Erythroblast (primary cell): ENCODE measurements at places on chromosomes 6 and 20.

- DNase-seq: no peak
Measured at GRCh38 chr6:162684961-162685360, 42.6 kb downstream of the PRKN start.

GRCh38 chr6:31349301-31349700, 7.7 kb downstream of the HLA-B start:
- no peak for DNase-seq

DNA sequence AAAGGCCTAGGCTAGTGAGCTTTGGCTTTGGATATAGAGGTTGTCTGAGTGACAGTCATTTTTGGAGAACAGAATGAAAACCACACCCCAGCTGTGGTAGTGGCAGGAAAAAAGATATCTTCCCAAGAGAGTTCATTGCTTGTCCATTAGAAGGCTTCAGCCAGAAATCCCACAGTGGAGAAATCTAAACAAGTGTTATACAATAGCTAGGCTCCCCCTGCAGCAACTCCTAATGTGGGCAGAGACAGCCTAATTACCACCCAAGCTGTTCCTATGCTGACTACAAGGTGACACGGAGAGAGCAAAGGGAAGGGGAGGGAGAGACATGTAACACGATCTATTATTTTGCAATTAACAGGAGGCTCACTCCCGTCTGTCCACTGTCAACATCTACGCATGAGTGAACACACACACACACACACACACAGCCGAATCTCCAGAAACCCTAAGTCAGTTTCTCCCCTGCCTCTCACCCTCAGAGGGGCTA, 147.5 kb upstream of the TCF21 start:
- no peak for DNase-seq

GRCh38 chr6:56714273-56714672, 71.6 kb upstream of the DST start:
- DNase-seq: no peak

DNA sequence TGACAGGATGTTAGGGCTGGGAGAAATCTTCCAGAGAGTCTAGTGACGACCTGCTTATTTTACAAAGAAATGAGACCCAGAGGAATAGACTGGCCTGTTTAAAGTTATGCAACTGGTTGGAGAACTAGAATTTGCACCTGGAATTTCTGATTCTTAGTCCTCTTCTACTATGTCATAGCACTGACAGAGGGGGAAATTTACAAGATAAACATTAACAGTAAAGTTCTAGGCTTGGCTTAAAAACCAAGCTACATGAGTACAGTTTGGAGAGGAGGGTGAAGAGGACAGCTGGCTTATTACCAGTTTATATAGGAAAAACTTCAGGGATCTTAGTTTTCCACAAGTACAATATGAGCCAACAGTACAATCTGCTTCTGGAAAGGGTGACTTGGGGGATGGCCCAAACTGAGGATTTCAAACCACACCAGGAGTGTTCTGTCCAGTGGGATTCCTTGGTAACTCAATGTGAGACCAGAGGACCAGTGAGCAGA, 269.6 kb downstream of the CD109 start:
- DNase-seq: no peak

DNA sequence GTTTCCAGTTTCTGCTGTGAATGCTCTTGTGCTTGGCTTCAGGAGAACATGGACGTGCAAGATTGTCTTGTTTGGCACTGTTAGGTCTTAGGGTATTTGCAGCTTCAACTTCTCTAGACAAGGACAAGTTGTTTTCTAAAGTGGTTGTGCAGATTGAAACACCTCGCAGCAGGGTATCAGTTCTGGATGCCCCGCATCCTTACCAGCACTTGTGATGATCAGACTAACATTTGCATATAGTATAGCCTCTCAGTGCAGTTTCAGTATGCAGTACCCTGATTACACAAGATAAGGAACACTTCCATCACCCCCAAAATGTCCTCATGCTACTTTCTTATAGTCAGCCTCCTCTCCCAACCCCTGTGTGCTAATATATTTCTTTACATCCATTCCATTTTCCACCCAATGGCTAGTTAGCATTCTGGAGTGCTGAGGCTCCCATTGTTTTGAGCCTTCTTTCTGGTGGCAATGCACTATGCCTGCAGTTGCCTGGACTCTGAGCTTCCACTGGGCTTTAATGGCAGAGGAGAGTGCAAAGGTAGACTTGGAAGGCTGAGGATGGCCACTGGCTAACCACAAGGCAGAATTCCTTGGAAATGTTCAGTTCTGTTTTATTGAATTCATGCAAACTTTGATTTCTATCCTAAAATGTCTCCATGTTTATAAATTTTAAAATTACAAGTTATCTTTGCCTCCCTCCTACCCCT, 35.4 kb downstream of the KIF3B start:
- no peak for DNase-seq

DNA sequence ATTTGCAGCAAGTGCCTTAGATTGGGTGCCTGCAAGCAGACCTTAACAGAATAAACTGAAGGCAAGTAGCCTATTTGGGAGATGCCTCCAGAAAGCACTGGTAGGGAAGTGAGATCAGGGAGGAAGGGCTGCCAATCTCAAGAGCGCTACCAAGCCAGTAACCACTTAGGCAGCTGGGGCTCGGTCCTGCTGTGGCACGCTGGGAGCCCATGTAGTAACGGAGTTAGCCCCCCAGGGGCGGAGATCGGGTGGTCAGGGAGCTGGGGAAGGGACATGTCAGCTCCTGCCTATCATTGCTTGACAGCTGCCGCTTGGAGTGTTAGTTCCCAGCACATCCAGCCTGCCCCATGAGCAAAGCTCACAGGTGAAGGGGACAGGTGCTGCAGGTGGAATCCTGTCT, 127.0 kb downstream of the CEBPB start:
- DNase-seq: no peak

DNA sequence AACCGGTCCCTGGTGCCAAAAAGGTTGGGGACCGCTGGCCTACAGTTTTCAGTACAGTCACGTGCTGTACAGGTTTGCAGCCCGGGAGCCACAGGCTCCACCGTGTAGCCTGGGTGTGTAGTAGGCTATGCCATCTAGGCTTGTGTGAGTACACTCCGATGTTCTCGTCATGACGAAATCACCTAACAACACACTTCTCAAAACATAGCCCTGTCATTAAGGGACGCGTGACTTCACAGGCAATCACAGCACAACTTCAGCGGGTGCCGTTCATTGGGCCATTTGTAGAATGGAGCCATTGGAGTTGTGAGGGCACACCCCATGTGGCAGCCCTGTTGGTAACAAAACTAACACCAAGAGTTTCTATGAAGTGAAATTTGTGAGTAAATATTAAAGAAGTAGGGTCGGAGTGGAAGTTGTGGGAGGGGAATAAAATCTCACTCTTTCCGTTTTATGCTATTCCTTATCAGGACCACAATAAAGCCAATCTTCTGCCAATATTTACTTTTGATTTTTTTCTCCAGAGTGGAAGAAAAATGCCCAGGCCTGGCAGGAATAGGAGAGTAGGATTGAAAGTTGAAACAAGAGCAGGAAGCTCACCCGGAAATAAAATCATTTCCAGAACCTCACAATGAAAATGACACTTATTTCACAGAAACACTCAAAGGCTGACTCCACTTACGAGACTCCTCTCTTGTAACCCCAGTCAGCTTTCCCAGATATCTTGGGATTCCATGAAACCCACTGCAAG, 63.7 kb upstream of the PTPN1 start:
- no peak for DNase-seq

GRCh38 chr6:96391776-96392360, 129.7 kb upstream of the UFL1 start:
- no peak for DNase-seq

DNA sequence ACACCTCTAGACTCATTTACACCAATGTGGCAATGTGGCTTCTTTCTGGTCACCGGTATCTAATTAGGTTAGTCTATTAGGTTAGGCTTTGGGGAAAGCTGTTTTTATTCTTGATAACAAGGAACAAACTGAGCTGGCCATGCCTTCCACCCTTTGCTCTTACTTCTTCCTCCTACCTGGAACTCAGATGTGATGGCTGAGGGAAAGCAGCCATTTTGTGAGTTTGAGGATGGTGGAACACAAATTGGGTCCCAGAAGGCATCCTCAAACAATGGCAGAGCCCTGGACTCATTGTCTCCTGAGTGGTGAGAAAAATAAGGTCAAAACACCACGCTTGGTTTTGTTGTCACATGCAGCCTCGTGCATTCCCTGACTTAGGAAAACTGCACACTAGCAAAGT, 7.7 kb downstream of the CDH4 start:
- no peak for DNase-seq

GRCh38 chr20:2866236-2866635, 7.0 kb upstream of the PTPRA start:
- no peak for DNase-seq

- no peak for DNase-seq
Measured at GRCh38 chr6:25623879-25624278, 28.1 kb upstream of the SCGN start.

GRCh38 chr6:6599468-6599873, 11.0 kb downstream of the LY86 start:
- no peak for DNase-seq

GRCh38 chr6:19852090-19852457, 14.9 kb downstream of the ID4 start:
- DNase-seq: no peak

- no peak for DNase-seq
Measured at GRCh38 chr6:100304575-100304974, 160.1 kb downstream of the SIM1 start.

GRCh38 chr6:130693944-130694343, 133.3 kb upstream of the SMLR1 start:
- no peak for DNase-seq

GRCh38 chr6:56486681-56487080, 156.0 kb downstream of the DST start:
- DNase-seq: no peak

- DNase-seq: no peak
Measured at GRCh38 chr6:4774296-4774695, 1.9 kb upstream of the CDYL start.

DNA sequence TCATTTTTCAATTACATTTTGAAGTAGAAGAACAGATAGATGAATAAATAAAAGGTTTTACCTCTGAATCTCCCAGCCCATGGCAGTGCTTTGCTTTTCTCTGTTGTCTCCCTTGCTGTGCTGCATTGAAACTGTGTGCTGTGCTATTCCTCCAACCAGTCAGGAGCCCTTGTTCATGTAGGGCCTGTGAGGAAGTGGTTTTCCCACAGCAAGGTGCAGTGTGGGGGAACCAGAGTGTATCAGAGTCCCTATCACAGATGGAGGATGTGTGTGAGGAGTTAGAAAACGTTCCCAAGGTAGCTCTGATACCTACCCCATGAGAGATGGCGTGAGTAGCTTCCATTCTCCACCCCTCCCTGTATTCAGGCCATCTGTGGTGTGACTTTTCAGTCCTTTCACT, 72.8 kb upstream of the RALGAPA2 start:
- DNase-seq: no peak

GRCh38 chr20:62570897-62571668, 71.2 kb upstream of the SLCO4A1 start:
- no peak for DNase-seq

DNA sequence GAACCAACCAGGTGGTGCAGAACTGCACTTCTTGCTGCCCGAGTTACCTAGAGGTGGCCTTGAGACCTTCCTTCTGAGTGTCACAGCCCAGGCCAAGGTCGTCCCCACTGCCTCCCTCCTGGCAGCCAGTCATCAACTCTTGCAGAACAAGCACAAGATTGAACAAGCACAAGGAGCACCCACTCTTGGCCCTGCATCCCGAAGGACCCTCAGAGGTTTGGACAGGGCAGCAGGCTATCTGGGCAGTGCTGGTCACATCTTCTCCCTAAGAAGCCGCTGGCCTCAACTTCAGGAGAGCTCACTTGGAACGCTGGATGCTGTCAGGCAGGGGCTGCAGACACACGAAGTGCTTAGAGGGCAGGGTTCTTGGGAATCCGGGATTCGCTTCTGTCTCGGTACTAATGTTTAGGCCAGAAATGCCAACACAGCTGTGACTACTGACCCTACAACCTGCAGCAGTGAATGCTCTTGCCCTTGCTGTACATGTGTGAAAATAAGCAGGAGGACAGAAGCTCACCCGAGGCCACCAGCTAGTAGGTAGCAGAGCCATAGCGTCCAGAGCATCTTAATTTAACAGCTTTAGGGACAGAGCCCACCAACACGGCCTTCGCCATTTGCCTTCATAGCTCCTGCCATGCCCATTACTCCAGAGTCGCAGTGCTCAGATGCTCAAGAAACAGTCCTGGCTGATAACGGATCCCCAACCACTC, 4.0 kb upstream of the ACSS1 start:
- no peak for DNase-seq

DNA sequence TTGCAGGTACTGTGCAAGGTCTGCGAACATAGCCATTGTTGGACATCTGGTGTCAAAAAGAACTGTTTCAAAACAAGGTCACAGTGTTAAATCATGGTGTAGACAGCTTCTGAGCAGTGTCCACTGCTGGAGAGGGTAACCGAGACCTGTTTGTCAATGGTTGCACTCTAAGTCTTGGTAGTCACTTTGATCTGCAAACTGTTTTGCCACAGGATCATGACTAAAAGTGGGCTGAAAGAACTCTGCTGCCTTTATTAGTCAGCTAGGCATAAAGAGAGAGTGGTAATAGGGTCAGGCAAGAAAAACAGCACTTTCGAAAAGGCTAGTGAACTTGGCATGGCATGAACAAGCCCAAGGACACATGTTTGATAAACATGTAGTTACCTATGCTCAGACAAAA, 552.3 kb upstream of the CITED2 start:
- no peak for DNase-seq

DNA sequence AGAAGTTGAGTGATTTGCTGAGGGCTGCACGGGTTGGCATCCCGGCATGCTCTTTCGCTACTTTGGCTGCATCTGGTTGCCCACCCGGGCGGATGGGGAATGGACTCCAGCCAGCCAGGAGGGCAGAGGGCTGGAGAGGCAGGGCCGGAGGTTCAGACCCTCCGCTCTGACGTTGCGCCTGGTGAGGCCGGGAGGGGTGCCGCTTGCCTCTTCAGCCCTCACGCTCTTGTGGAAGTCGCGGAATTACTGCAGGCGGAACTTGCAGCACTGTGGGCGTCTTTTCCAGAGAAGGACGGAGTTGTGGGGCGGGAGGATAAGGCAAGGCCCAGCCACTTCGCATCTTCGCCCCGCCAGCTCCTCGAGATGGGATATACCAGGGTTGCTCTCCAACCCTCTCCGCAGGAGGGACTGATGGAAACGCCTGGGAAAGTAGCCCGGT, 656 bp downstream of the RTEL1 start:
- peak; percentile 67 for DNase-seq

- DNase-seq: no peak
Measured at GRCh38 chr6:752438-752837, 59.5 kb upstream of the EXOC2 start.

DNA sequence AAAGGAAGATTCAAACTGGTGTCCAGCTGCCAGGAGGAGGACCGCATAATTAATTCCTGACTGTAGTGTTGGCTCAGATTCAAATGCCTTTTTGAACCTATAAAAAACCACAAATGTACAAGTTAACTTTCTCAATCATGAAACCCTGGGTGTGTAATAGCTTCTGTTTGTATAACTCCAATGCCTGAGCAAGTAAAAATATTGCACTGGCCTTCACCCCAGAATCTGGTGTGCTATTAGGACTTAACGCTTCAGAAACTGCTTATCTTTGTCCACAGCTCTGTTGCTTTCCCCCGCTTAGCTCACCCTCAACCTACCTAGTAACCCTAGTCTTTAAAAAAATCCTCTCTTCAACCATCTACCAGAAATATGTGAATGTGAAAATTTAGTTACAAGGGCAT, 119.1 kb upstream of the MAP7 start:
- peak; percentile 2 for DNase-seq
